ENCODE measurements at places on chromosomes 3 and 15. TPM values are rescaled to one million over a fixed set of nuclear protein-coding genes. Genes with fewer than 3 reads are reported as not detected.

DNA sequence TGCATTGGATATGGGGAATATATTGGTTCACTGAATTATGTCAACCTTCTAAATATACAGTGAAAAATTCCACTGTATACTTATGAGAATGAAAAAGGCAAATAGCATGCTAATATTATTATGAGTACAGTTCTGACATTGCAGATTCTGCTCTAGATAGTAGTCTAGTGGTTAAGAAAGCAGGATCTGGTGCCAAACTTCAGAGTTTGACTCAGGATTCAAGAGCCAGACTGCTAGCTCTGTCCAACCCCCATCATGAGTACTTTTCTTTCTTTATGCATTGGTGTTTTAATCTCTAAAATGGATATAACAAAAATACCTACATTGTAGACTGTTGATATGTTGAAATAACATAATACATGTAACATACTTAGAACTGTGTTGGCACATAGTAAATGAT, 57.3 kb upstream of the PLSCR4 start:
- ATAC-seq: no peak

Gene LRRFIP2
- total RNA-seq: 67.3 TPM

DNA sequence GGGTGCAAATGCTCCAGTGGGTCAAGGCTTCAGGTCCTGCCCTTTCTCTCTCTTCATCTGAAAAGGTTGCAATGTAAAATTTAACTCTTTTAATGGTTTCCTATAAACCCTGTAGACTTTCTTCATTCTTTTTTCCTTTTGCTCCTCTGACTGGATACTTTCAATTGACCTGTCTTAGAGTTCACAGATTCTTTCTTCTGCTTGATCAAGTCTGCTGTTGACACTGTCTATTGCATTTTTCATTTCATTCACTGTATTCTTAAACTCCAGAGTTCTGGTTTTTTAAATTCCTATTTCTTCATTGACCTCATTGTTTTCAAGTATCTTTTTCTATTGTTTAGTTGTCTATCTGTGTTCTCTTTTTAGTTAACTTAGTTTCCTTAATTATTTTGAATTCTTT, 82.1 kb downstream of the FAM227B start:
- no peak for ATAC-seq

Gene ACKR2
- 1.1 TPM for total RNA-seq

DNA sequence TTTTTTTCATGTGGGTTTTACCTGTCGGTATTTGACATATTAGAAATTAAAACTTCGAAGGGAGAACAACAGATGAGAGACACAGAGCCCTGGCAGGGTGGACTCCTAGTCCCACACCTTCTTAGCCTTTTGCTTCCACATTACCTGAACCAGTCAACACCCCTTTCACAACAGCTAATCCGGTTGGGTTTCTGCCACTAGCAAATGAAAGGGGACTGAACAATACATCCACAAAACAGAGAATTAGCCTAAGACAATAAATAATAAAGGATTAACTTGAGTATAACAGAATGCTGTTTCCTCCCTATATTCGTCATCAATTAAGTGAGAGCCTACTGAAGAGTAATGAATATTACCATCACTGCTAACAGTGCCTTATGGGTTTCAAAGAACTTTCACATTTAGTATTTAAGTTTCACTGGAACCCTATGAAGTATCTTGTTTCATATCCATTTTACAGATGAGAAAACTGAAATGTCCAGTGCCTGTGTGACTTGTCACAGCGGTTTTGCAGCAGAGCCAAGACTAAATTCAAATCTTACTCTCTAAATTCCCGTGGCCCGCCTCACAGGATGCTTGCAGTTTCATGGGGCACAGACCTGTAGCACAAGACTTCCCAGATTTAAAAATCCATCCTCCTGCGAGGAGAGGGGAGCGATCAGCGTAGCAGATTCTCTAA, 1.0 kb upstream of the RAB8B start:
- peak; percentile 48 for ATAC-seq

DNA sequence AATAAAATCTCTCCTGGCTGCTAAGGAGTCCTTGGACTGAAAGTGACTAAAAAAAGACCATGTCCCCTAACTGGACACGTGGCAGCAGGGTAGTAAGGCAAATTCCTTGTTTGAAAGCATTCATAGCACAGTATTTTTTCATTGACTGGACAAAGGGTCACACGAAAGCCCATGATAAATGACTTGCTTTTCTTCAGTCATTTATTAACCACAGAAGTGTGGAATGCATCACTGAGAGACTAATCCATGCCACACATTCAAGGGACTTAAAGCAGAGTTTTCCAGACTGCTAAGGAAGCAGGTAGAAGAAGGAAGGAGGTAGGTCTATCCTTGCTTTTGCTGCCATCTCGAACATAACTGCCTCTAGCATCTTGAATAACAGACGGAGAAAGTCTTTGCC, 31.2 kb downstream of the CASR start:
- no peak for ATAC-seq

Gene TP63
- 190 TPM for total RNA-seq

Gene ST8SIA2
- total RNA-seq: 0.16 TPM

DNA sequence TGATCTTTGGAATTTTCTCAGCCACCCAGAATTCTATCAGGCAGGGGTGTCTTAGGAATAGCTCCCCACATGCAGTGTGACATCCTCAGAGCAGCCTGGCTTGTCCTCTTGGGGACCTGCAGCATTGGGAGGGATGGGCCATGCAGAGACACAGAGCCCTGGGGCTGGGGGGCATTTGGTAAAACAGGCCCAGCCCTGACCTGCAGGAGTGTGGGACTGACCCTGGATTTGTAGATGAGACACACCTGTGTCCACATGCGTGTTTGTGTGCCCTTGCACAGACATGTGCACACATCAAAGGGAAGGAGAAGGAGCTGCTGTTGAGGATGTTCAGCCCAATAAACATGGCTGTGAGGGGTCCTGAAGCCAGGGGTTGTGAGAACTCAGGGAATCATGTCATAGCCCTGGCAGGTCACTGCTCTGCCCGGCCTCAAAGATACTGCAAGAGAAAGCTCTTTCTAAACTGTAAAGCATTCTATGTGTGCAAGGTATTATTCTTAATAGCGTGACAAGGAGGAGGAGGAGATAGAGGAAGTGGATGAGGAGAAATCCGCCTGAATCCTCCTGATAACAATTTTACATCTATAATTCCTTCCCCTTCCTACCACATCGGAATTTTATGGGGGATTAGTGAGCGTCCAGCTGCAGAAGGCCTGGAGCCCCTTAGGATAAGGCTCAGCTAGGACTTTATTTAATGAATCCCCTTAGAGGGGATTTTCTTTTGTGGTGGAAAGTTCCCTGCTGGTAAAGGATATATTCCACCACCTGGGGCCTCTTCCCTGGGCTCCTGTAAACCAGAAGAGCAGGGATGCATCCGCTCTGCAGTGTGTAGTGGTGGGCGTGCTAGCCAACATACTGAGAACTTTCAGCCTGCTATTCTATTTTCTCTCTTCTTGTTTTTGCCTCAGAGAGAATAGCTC, 245.5 kb downstream of the EPHB1 start:
- no peak for ATAC-seq

GRCh38 chr3:7854266-7854665, 647.4 kb upstream of the LMCD1 start:
- no peak for ATAC-seq

Gene KCNMB2
- not detected for total RNA-seq

Gene CTXND1
- 0.04 TPM for total RNA-seq

Gene LYZL4
- not detected for total RNA-seq

All from esophagus mucosa (tissue), 1 donor.